ENCODE measurements at places on chromosomes 5 and 9.

DNA sequence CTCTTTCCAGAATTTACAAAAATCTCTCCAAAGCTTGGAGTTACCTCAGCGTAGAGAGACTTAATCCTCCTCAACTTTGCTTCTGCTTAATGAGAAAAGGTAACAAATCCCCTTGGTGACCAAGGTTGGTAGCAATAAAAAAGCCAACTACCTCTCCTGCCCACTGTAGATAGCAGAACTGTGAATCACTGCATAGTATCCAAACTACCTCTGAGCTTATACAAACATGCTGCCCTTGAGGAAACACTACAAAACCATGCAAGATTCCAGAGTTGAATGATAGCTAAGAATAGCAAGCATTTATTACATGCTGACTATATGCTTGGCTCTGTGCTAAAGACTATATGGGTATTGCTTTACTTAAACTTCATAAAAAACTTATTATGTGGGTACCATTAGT, 2.8 kb upstream of the ADAMTS12 start:
- DNase-seq, result no peak

- no peak for DNase-seq
Observed at GRCh38 chr5:28014779-28015178, 976.4 kb upstream of the CDH9 start.

- no peak for DNase-seq
Observed at GRCh38 chr5:90054612-90055011, 354.9 kb downstream of the CETN3 start.

DNA sequence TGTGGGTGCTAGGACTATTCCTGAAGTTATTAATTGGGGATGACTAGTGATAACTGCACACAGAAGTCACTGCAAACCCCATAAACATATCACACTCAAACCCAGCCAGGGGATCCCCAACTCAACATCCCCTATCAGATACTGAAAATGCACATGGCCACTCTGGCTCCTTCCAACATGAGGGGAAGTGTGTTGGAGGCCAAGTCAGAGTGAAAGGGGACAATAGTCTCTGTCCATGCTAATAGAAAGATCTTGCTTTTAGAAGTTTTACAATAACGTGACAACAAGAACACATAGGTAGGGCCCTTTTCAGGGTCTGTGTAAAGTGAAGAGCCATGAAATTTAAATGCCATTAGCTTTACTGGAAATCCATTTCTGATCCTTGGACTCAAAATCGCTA, 98.8 kb upstream of the SEMA6A start:
- DNase-seq, result no peak

GRCh38 chr5:80192507-80193241, 63.2 kb downstream of the SERINC5 start:
- no peak for DNase-seq

Measured in CD4-positive, alpha-beta T cell treated with Interleukin-2 at 100 ng/mL for 4 hours (primary cell).